ENCODE measurements at places on chromosomes 16 and 17. TPM values are rescaled to one million over a fixed set of nuclear protein-coding genes. Genes with fewer than 3 reads are reported as not detected.

The CDH16 gene
- total RNA-seq = not detected

The MYH2 gene
- total RNA-seq = not detected

The KRT13 gene
- total RNA-seq = not detected

The NPIPB13 gene
- total RNA-seq = 5.1 TPM

The MYOCD gene
- not detected for total RNA-seq

The NLRC3 gene
- total RNA-seq = 97.8 TPM

Measured in activated CD4-positive, alpha-beta memory T cell treated with anti-CD3 and anti-CD28 coated beads, Interleukin-2, amount 10 ng/mL, durations not matched to agents 7 days and 5 days (primary cell).